NT2/D1 (cell line): ENCODE measurements at places on chromosomes 1 and 21.

DNA sequence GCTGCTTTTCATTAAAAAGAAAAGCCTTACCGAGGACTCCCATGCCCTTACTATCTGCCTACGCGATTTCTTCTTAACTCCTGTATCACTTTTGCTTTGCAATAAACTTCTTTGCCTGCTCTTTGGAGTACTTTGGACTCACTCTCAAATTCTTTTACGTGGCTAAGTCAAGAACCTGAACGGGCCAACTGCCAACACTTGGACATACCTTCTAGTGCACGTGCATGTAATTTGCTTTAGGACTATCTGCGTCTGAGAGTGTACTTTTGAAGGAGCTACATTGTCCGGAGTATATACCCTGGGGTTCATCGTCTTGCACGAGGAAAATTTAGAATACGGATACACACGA, 3.6 kb upstream of the OTUD3 start:
- DNase-seq, result no peak

- no peak for DNase-seq
These were observed 1.1 kb upstream of the LMNA start for GRCh38 chr1:156113282-156113950.

DNA sequence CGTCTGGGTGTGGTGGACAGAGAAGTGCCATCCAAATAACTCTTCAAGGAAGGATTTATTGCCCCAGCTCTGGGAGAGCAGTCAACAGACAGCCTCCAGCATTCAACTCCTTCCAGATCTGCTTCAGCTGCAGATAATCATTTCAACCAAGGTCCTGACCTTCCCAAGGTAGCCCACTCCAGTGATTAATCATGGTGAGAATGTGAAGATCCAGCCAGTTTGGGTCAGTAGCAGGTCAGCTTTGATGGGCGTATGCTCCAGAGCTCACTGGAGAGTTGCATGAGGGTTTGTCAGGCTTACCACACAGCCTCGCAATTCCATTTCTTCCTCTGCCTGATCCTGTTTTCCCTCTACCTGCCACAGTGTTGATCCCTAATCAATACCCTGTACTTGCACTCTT, 214.5 kb upstream of the ZRANB2 start:
- no peak for DNase-seq

DNA sequence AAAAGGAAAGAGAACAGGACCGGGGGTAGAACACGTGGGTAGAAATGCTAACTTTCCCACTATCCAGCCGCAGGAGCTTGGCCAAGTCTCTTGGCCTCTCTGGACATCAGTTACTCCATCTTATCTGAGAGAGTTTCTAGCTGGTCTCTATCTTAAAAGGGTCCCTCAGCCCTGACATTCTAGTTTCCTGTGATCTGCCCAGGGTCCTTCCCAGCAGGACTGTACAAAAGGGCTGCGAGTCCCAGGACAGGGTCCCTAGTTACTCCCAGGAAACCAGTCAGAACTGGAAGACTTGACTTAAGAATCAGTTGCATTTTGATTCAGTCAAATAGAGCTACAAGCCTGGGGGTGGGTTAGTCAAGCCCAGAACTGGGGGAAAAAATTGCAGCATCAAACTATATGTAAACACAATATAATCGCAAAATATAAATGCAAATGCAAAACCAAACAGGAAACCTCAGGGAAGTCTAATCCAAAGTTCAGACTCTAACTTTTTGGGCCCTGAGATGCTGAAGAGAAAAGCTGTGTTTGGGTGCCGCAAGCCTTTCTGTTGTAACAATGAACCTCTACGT, 2.9 kb downstream of the ASAP3 start:
- no peak for DNase-seq

DNA sequence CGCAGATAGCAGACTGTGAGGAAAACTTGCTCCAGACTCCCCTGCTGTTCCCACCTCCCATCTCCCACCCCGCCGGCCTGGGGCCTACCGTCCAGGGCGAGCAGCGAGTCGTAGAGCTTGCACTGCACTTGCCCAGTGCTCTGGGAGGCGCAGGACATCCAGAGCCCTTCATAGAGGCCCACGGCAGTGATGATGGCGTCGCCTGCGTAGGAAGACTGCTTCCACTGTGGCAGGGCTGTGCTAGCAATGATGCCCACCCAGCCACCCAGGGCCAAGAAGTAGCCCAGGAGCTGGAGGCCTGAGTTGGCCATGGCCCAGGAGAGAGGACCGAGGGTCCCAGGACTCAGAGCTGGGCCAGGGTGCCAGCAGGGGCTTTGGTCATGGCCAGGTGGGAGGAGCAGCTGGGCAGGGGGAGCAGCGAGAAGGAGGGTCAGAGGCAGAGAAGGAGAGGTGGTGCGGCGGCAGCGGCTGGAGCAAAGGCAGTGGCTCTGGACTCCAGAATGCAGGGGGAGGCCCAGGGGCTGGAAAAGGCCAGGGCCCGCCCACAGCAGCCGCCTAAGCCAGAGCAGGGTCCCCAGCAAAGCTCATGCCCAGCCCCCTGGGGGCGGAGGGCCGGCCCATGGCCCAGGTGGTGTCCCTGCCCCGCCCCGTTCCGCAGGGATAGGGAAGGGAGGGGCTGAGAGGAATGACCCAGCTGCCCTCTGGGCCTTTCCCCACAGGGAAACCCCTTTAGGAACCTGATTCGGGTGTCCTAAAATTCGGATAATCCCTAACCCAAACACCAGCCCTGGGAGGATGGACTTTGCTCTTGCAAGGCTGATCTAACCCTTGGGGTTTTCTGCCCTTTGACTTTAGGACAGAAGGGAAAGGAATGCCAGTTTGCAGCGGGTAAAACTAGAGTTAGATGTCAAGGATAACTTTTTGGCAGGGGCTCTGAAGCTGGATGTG, at the start of gene CLDN19:
Gene CLDN19 (minus strand): TSS at position 484 of the 948 bp plus-strand sequence. CDS start 173 bp downstream, at position 311.
- DNase-seq, result peak; percentile 63

- no peak for DNase-seq
These were observed 509.8 kb upstream of the ADAMTS5 start for GRCh38 chr21:27476696-27477095.

- DNase-seq, result no peak
These were observed 286.3 kb upstream of the LYPLAL1 start for GRCh38 chr1:218887141-218887925.

GRCh38 chr1:157030728-157031127, 14.8 kb downstream of the ARHGEF11 start:
- DNase-seq, result no peak

- no peak for DNase-seq
These were observed 40.8 kb upstream of the COL24A1 start for GRCh38 chr1:86197206-86197855.

GRCh38 chr1:37797750-37798345, 4.2 kb downstream of the MANEAL start:
- no peak for DNase-seq

DNA sequence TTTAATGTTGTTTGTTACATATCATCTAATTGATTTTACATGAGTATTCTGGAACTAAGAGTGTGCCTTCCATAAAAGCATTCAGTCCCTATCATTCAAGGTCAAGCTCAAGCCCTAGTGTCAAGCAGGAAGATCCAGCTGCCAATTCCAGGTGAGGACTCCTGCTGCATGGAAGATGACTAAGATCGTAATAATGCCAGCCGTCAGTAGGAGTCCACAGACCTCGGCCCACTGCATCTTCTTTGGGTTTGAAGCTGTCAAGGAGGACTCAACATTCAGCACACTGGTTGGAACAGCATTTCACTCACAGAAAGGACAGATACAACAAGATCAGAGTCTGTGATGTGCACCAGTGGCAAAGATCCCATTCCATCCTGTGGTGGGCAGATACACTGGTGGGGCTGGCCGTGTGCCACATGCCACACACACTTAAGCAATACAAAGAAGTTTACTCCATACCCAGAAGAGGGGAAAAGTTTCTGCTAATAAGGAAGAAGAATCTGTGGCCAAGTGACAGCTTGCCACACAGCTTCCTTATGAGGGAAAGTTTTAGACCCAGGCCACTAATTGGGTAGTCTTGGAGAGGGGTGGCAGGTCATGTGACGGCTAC, 160.4 kb downstream of the PIK3R3 start:
- DNase-seq, result no peak

DNA sequence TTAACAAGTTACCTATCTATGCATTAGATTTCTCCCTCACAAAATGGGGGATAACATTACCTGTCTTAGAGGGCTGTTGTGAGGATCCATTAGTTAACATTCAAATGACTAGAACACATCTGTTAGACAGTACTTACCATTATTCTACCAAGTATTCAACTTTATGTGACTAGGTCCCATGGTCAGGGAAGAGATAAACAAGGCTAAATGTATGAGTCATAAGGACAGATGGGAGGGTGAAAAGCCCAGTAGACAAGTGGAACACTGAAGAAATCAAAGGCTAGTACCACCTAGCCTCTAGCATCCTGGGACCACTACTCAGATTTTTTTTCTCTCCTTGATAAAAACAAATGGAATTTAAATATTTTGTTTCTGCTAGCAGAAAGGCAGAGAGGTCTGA, 9.0 kb upstream of the VHLL start:
- no peak for DNase-seq

DNA sequence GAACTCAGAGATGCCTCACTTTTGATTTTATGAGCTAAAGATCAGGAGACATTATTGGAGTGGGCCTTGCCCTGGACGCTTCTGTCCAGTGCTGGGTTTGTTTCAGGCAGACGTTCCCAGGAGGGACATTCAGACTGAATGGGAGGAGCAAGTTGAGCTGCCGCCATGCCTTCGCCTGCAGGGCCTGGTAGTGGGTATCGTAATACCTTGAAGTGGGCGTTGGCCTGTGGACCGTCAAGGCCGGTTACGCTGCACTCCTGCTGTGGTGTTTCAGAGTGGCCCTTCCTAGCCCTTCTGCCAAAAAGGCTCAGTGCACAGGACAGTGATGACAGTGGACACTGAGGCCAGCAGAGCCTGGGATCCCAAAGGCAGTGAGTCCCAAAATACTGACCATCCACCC, 1.6 kb downstream of the FAM3B start:
- no peak for DNase-seq

DNA sequence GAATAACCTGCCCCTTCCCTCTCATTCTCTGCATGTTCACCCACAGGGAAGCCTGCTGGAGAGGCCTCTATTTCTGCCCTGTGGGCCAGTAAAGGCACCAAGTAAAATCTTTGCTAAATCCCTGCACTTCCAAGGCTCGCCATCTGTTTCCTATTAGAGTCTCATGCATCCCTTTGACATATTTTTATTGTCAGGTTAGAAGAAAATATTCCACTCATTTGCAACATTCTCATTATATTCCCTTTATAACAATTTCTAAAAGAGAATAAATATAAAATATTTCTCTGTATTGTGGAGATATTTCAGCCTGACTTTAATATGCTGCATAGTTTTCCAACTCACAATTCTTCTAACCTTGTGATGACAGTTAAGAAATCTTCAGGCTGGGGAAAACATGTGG, 340.4 kb upstream of the VAMP3 start:
- no peak for DNase-seq

GRCh38 chr1:112686417-112686816, 12.0 kb downstream of the MOV10 start:
- no peak for DNase-seq

GRCh38 chr1:241423541-241424479, 66.8 kb upstream of the RGS7 start:
- no peak for DNase-seq

DNA sequence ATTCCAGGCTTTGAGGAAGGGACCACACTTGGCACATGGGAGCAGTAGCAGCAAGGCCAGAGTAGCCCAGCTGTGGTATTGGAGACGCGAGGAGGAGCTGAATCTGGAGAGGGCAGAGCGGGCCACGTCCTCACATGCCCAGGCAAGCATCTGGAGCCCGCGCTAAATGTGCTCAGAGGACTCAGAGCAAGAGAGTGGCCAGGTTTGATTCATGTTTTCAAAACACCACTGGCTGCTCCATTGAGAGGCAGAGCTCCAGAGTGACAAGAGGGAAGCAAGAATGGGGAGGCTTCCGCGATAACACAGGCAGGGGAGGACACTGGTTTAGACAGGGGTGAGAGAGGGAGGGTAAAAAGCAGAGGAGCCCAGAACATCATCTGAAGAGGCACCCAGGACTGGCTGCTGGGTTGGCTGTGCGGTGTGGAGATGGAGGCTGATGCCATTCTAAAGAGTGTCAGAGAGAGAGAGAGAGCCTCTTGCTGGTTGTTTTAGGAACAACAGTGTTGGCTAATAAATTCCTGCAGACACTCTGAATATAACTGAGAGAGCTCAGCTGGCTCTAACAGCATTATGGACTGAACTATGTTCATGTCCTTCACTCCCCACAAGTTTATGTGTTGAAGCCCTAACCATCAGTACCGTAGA, 32.3 kb downstream of the RCAN1 start:
- peak; percentile 20 for DNase-seq

DNA sequence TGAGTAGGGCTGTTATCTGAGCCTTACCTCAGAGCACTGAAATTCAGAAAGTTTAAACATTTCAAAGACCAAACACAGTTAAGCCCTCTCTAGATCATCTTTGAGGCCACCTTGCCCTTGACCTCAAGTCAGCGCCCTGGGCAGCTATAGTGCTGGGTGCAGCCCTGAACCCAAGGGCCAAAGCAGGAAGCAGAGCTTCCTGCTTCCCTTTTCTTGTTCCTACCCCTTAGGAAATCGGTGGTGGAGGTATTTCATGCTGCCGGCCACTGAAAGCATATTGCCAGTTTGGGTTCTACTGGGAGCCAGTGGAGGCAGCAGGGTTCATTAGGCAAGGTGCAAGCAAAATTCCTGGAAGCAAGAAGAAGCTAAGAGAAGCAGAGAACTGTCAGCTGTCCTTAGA, 26.1 kb downstream of the CD244 start:
- no peak for DNase-seq

- DNase-seq, result no peak
These were observed 58.0 kb upstream of the WDR26 start for GRCh38 chr1:224492632-224493031.

GRCh38 chr1:62058956-62059355, 135.7 kb upstream of the L1TD1 start:
- DNase-seq, result peak; percentile 82

GRCh38 chr1:162406811-162407210, 5.1 kb downstream of the SH2D1B start:
- no peak for DNase-seq

GRCh38 chr21:31597683-31598082, 61.8 kb upstream of the SOD1 start:
- DNase-seq, result no peak

- no peak for DNase-seq
These were observed 128.4 kb downstream of the RGS21 start for GRCh38 chr1:192445241-192445640.

DNA sequence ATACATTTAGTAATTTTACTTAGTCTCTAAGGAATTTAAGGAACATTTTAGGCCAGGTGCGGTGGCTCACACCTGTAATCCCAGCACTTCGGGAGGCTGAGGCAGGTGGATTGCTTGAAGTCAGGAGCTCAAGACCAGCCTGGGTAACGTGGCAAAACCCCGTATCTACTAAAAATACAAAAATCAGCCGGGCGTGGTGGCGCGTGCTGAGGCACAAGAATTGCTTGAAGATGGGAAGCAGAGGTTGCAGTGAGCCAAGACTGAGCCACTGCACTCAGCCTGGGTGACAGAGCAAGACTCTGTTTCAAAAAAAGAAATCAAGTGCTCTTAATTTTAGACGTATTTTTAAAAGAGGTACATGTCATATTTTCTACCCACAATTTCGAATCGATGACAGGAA, 3.3 kb downstream of the NDC1 start:
- no peak for DNase-seq
